ENCODE measurements at places on chromosomes 1 and 21.

- DNase-seq, result no peak
These were observed 14.5 kb downstream of the AXDND1 start for GRCh38 chr1:179380299-179380698.

DNA sequence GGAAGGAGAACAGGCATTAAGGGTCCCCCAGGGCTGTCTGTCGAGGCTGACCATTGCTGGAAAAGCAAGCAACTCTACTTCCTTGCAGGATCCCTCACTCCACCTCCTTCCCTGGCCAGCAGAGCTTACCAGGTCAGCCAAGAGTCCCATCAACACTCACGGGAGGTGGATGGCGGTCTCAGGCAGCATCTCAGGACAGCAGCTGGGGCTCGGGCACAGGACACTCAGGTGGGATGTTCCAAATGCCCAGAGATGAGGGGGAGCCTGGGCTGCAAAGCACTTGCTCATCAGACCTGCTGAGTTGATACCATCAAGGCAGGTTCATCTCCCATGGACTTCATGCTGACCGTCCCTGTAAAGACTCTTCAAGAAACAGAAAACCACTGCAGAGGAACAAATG is 559.8 kb downstream of the NPHP4 start:
- no peak for DNase-seq

GRCh38 chr1:31063631-31064030 is 1.9 kb downstream of the PUM1 start:
- DNase-seq, result peak; percentile 44

GRCh38 chr21:39842741-39843459 is 24.3 kb upstream of the PCP4 start:
- DNase-seq, result no peak

DNA sequence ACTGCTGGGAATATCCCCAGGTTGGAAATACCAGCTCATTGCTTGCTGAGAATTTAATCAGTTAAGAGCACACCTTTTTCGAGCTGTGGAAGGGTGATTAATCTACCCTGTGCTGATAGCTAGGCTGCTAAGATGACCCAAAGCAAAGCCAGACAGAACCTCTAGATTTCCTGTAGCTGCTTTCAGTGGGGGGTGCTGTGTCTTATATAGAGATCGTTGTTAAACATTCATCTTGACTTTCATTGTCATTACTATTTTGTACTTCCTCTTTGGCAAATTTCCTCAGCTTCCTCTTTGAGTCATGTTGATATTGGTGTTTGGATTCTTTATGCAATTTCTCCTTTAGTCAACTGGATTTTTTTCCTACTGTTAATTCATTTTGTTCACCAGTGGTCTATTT is 155.3 kb downstream of the DISC1 start:
- DNase-seq, result no peak

DNA sequence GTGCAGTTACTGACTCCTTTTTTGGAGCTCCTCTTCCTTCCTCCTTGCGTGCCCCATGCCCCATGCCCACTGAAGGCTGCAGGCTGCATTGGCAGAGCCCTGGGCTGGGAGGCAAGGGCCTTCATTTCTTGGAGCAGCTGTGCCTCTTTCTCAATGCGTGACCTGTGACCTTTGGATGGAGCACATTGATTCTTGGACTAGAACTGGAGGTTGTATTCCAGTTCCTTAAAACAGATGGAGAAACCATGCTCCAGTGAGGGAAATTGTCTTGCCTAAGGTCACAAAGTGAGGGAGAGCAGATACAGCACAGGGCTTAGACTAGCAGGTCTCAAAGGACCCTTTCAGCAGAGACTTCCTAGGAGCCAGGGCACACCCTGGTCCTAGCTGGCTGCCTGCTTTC is 9.0 kb downstream of the TMEM269 start:
- DNase-seq, result no peak

DNA sequence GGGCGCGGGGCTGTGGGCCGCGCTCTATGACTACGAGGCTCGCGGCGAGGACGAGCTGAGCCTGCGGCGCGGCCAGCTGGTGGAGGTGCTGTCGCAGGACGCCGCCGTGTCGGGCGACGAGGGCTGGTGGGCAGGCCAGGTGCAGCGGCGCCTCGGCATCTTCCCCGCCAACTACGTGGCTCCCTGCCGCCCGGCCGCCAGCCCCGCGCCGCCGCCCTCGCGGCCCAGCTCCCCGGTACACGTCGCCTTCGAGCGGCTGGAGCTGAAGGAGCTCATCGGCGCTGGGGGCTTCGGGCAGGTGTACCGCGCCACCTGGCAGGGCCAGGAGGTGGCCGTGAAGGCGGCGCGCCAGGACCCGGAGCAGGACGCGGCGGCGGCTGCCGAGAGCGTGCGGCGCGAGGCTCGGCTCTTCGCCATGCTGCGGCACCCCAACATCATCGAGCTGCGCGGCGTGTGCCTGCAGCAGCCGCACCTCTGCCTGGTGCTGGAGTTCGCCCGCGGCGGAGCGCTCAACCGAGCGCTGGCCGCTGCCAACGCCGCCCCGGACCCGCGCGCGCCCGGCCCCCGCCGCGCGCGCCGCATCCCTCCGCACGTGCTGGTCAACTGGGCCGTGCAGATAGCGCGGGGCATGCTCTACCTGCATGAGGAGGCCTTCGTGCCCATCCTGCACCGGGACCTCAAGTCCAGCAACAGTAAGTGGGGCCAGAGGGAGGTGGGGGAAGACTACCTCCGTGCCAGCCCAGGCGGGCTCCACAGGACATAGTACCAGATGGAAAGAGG is 808 bp downstream of the MAP3K21 start:
- no peak for DNase-seq

DNA sequence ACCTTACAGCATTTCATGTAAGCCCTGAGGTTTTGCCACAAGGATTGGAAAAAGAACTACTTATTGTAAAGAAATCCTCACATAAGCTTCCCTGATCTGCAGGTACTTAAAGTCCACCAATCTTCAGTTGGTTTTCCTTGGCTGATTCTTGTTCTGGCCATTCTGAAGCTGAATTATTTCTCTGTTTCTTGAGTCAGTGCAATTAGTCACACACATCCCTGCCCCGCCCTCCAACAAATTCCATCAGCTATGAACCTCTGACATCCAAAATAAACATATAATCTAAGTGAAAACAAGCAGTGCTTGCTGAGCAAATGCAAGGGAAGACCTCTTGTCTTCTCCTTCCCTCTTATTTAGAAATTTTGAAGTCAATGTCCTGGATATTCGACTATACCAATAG is 8.2 kb upstream of the FNDC7 start:
- DNase-seq, result no peak

GRCh38 chr1:229310833-229311232 is 32.0 kb downstream of the CCSAP start:
- no peak for DNase-seq

- DNase-seq, result no peak
These were observed 65.1 kb upstream of the JUN start for GRCh38 chr1:58848818-58849411.

DNA sequence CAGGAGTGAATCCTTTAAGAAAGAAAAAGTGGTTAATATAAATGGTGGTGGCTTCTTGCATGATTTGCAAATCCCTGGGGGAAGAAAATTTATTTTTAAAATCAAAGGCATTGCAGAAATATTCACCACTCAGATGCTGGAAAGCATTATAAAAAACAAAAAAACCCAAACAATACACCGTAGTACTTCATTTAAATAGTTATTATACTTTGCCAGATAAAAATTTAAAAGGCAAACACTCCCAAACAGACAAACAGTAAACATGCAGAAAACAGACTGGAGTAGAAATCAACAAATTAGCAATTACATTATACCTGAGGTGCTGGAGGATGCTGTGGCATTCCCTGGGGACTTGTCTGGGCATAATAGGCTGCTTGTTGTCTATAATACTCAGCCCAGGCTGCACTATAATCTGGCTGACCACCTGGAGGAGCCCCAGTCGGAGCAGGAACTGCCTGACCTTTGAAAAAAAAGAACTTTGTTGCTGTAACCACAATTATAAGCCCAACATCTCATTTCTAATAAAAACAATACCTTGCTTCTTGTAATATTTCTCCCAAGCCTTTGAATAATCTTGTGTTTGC is 29.9 kb downstream of the FUBP1 start:
- DNase-seq, result no peak

GRCh38 chr1:231233735-231234417 is 7.1 kb upstream of the GNPAT start:
- DNase-seq, result no peak

DNA sequence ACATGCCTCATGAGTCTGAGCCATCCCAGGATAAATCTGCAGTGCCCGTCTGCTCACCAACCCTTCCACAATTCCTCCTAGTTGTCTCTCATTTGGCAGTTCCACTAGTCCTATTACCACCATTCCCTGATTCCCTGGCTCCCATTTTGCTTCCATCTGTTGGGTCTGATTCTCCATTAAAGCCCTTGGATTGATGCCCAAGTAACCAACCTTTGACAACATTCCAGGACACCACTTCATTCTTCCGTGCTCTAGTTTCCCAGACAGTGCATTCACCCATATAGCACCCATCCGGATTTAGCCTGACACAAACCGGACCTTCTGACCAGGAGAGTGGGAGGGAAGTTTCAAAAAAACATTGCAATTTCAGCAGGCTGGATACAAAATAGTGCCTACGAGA is 189.4 kb upstream of the PALMD start:
- DNase-seq, result no peak

- no peak for DNase-seq
These were observed 9.1 kb upstream of the CREG1 start for GRCh38 chr1:167562702-167563101.

DNA sequence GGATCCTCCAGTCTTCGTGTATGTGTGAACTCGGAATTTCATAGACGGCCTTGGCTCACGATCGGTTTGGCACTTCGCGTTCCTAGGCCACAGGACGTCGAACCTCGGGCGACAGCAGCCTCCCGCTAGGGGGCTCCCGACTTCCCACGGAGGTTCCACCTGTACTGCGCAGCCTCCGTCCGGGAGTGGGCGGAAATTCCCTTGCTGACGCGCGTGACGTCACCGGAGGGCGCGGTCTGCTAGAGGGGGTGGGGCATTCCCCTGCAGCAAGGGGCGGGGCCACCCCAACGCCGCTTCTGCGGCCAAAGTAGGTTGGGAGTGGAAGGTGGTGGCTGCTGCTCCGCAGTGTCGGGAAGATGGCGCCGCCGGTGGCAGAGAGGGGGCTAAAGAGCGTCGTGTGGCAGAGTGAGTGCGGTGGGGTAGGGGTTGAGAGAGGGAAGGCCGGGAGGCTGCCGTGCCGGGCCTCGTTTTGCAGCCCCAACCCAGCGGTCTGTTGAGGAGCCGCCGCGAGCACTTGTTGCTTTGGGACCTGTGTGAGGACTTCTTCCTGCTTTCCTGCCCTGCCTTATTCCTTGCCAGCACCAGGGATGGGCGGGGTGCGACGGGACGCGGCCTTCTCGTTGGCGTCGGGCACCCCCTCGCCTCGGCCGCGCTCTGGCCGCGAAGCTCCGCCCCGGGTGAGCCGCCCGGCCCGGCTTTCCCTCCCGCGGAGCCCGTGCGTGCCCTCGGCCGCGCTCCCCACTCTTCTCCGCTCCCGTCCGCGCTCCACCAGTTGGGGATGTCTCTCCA is at the start of gene STXBP3:
Gene STXBP3 (plus strand): TSS at position 293 of the 789 bp plus-strand sequence. CDS start 64 bp downstream, at position 357.
- DNase-seq, result peak; percentile 99

- no peak for DNase-seq
These were observed 236.4 kb downstream of the USH2A start for GRCh38 chr1:216186816-216187215.

- DNase-seq, result no peak
These were observed 21.7 kb upstream of the SLC44A3 start for GRCh38 chr1:94798462-94798861.

DNA sequence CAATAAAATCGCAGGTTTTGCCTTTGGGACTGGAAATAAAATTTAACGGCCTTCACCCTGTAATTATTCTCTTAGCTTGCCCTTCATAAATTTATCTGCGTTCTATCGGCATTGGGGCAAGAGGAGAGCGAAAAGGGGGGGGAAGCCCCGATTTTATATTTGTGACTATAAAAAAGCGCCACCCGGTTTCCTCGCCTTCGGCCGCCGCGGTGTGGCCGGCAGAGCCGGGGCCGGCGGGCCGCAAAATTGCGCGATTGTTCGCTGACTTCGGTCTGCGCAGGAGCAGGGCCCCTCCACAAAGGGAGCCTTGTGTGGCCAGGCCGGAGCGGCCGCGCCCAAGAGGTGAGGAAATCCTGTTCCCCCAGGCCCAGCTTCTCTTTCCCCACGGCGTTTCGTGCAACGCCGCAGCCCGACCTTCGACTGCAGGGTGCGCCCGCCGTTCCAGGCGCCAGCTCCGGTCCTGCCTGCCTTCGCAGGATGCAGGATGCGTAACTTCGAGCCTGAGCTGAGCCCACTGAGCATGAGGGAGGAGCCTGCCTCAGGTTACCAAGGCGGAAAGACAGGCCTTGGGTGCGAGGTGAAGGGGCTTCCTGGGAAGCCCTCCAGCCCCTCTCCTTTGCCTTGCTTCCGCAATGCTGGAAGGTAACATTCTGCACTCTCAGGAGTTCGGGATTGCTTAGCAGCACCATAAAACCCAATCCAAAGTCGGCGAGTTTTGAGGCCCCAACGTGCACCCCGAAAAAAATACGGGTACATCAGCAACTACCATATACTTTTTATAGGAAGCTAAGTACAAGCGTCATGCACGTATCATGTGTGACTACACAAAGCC is 4.9 kb upstream of the TBX15 start:
- no peak for DNase-seq

GRCh38 chr1:1550591-1551432 is 10.4 kb upstream of the TMEM240 start:
- no peak for DNase-seq

DNA sequence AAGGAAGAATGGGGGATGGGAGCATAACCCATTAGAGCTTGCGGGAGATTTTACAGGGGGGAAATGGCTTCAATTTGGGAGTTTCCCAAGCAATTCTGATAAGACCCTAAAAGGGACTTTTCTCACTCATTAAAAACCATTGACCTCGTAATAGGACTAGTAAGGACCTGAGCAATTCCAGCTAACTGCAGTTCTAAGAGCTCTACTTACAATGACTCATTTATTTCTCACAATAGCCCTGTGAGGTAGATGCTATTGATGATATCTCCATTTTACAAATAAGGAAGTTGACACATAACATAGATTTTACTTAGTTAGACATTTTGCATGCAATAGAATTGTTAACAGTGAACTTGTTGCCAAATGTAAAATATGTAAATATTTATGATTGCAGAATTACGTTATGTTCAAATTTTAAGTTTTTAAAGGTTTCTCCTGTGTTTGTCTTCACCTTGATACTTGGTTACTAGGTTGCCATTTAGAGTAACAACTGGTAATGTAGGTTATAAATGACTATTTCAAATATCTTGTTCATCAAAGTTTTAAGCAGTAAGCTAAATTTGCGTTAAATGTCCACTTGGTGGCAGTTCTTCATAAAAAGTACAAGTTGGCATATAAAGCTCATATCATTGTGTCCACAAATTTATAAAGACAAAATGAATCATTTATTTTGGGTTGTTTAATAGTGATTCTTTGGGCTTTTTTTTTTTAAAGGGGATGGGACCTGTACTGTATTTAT is 182.0 kb downstream of the PLA2G4A start:
- no peak for DNase-seq

GRCh38 chr1:198486903-198487302 is 53.6 kb downstream of the ATP6V1G3 start:
- DNase-seq, result no peak

GRCh38 chr1:83527987-83528386 is 470.9 kb downstream of the TTLL7 start:
- no peak for DNase-seq

- DNase-seq, result no peak
These were observed 13.5 kb upstream of the PEX10 start for GRCh38 chr1:2425892-2426291.
